ENCODE measurements at places on chromosomes 11 and 22.

DNA sequence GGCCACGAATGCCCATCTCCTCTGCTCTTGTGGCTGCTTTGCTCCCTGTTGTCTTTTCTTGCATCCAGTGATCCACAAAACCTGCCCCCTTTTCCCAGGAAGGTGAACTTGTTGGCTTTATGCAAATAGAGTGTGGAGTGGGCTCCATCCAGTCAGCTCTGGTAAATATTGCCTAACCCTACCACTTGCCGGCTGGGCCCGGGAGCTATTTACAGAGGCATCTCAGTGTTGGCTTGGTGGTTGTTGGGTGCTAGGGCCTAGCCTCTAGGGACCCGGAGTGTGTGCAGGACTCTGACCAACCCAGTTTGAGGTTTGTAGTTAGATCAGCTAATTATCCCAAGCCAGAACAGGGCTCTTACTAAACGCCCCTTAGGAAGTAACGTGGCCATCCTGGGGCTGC is 40.8 kb upstream of the TLCD5 start:
- DNase-seq = no peak

DNA sequence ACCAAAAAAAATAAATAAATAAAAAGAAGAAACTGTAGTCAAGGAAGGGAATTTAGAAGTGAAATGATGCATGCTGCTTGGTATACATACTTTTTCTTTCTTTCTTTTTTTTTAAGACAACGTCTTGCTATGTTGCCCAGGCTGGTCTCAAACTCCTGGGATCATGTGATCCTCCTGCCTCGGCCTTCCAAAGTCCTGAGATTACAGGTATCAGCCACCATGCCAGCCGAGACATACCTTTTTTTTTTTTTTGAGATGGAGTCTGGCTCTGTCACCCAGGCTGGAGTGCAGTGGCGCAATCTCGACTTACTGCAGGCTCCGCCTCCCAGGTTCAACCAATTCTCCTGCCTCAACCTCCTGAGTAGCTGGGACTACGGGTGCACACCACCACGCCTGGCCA is 21.7 kb upstream of the ARRB1 start:
- DNase-seq = no peak

GRCh38 chr11:106022795-106023275 is 795 bp upstream of the MSANTD4 start:
- no peak for DNase-seq

DNA sequence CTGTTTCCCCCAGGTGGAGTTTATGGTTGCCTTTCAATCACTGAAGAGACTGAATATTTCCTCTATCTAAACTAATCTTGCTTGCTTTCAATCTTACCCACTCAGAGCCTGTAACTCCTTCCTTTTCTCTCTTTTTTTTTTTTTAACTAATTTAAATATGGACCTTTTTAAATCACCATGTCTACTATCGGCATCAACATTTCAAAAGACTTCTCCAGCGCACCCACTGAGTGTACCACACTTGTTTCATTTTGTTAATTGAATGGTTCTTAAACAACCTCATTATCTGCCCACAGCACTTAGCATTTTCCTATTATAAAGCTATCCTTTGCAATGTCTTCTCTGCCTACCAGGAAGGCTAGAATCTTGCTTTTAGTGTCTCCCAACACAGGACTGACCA is 1212.5 kb downstream of the LRRC4C start:
- DNase-seq = no peak

DNA sequence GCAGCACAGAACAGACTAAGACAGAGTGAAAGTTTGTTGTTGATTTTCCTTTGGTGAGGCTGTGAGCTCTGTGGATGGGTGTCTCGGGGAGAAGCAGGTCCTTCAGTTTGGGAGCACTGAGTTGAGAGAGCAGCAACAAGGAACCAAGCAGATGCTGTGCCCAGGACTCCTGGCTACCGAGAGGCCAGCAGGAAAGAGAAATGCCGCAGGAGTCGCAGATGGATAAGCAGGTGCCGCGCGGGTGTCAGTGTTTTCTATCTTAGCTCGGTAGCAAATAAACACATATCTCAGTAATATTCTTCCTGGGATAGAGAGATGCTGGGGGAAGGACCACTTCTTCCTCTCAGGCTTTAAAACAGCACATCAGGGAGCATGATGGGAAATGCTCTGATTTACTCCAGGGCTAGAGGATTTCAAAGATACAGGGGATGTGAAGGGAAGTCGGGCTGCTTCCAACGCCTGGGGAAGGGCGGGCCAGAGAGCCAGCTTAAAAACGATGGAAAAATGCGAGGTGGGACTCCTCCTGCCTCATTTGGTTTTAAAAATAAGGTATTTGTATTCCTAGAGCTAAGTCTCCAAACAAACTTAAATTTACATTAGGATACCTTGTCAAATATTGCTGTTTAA is 470.7 kb upstream of the B3GAT1 start:
- no peak for DNase-seq

DNA sequence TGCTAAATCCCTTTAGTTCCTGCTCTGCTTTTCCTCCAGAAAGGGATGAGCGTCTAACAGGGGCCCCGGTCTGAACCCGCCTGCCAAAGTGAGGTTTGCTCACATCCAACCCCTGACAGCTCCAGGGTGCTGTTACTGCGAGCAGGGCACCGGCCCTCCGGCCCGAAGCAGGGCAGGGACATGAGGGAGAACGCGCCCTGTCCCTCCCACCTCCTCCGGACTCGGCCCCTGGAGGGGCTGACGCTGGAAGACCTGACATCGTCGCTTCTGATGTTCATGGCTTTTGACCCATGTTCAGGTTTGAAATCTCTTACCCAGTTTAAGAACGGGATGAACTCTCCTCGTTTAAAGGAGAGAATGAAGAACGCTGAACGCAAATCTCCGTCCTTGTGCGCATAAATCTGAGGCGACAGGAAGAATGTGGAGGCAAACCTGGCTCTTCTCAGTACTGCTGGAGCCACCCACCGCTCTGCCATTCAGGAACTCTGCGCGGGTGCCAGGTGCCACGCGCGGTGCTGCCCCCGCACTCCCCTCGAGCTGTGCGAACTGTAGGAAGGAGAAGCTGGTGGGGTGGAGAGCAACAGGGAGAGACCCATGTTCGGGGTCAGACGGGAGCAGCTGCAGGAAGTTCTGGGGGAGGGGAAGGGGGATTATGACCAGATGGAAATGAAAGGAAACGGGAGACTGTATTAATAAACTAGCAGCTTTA is 826 bp upstream of the EEF1G start:
- DNase-seq = peak; percentile 43

GRCh38 chr11:111937461-111937769 is 272 bp downstream of the DIXDC1 start:
- DNase-seq = no peak

GRCh38 chr22:35777335-35777975 is 59.8 kb downstream of the APOL5 start:
- DNase-seq = peak; percentile 73

- DNase-seq = no peak
Observed at GRCh38 chr11:111157571-111157970, 88.0 kb upstream of the POU2AF2 start.

DNA sequence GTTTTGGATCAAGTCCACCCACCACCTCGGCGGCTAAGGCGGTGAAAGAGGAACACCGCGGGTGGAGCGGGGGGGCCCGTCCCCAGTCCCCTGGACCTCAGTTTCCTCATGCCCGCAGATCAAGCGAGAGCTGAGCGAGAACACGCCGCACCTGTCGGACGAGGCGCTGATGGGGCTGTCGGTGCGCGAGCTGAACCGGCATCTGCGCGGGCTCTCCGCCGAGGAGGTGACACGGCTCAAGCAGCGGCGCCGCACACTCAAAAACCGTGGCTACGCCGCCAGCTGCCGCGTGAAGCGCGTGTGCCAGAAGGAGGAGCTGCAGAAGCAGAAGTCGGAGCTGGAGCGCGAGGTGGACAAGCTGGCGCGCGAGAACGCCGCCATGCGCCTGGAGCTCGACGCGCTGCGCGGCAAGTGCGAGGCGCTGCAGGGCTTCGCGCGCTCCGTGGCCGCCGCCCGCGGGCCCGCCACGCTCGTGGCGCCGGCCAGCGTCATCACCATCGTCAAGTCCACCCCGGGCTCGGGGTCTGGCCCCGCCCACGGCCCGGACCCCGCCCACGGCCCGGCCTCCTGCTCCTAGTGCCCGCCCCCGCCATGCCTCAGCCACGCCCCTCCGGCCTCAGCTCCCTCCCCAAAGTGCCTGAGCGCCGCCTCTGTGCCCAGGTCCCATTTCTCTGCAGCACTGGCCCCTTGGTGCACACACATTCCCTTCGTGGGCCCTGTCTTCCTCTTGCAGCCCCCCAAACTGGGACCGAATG is 12.7 kb downstream of the MAFF start:
- DNase-seq = no peak

DNA sequence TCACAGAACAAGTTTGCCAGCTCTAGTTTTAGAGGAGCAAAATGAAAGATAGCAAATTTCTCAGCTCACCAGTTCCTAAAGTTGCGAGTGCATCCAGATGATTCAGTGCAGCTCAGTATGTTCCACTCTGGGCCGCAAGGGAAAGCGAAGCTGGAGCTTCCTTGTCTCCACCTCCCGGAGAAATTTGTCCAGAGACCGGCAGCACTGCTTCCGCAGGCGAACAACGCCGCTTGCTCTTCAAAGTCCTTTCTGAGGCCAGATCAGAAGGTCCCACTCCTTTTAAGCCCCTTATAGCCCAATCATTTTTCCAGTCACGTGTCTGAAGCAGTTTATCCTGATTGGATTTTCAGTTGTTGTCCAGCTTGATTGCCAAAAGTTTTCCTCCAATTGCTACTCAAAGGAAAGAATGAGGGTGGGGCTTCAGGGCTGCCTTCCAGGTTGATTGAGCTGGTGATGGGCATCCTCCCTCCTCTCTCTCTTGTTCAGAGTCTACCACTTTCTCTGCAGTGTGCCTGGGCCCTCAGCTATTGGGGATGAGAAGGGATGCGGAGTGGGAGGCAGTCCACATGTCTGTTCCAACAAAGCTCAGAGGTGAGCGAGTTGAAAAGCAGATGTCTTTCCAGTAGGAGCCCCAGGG is at the start of gene ZNF280A:
TSS of gene ZNF280A (minus strand) at position 251 of the 637 bp plus-strand sequence. CDS start 4,640 bp downstream, outside the sequence.
- DNase-seq = no peak

DNA sequence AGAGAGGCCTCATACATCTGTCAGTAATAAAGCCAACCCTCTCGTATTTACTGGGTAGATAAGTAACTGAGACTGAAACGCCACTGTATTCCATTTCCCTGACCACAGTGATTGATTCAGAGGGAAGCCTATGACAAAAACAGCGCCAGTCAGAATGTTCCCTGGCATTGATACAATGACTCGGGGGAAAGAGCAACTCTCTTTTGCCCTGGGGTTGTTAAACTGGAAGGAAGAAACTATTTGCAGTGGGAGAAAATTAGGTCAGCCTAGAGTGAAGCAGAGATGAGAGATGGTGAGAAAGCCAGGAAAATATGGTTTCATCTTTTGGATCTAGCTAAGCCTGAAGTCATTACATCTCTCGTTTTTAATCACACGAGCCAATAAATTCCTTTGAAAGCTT is 48.6 kb upstream of the RBFOX2 start:
- no peak for DNase-seq

- no peak for DNase-seq
Observed at GRCh38 chr11:114088836-114089235, 29.3 kb downstream of the ZBTB16 start.

DNA sequence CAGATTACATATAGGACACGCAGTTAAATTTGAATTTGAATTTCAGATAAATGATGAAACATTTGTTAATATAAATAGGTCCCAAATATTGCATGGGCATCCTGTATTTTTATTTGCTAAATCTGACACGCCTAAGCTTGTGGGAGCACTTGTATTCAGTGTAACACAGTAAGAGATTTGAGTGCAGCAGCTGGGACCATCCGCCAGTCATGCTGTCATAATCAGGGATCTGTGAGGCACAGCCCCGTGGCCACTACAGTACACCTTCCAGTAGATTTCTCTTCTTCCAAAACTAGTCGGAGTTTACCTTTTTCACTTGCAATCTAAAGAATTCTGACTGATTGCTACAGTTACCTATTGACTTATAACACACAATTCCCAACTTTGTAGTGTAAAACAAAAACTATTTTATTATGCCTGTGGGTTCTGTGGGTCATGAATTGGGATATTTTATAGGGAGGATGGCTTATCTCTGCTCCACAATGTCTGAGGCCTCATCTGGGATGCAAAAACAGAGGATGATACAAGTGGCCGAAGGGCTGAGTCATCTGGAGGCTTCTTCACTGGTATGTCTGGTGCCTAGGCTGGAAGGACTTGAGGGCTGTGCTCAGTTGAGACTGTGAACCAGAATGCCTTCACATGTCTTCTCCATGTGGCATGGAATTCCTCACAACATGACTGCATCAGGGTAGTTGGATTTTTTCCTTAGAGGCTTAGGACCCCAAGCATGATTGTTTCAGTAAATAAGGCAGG is 74.1 kb downstream of the PRSS23 start:
- no peak for DNase-seq

GRCh38 chr11:8814923-8815240 is 96.1 kb upstream of the AKIP1 start:
- no peak for DNase-seq

DNA sequence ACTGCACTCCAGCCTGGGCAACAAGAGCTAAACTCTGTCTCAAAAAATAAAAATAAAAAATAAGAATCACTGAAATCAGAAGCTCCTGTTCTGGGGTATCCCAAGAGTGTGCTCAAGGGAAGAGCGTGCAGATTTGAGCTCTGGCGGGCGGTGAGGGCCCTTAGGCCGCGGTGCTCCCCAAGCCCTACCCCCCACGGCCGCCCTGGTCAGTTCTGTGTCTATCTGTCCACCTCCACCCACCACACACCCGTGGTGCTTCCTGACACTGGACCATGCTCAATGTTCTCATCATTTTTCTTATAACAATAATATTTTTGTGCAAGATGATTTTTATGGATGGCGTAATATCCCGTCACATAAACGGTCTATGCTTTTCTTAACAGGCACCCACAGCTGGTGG is 71.1 kb downstream of the RTL6 start:
- no peak for DNase-seq

GRCh38 chr11:1262172-1263006 is 39.5 kb downstream of the MUC5B start:
- DNase-seq = peak; percentile 94

DNA sequence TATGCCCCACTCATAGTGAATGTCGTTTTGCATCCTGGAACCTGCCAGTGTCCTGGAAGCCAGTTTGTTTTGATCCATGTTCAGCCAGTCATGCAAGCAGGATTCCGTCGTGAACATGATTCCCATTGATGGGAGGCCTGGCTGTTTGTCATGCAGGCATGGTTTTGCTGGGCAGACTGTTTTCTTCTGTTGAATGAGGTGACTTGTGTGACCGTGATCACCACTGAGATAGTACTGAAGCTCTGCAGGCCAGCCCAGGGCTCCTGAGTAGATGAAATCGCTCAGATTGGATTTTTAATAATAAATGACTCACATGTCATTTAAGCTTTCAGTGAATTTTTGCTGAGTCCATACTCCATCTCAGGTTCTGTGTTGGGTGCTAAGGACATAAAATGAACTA is 117.8 kb downstream of the PDE2A start:
- DNase-seq = no peak
